ENCODE measurements at places on chromosomes 6 and 20.

GRCh38 chr6:109165392-109165974 is 70.2 kb downstream of the CEP57L1 start:
- no peak for DNase-seq

GRCh38 chr6:24620637-24621036 is 25.4 kb downstream of the KIAA0319 start:
- no peak for DNase-seq

DNA sequence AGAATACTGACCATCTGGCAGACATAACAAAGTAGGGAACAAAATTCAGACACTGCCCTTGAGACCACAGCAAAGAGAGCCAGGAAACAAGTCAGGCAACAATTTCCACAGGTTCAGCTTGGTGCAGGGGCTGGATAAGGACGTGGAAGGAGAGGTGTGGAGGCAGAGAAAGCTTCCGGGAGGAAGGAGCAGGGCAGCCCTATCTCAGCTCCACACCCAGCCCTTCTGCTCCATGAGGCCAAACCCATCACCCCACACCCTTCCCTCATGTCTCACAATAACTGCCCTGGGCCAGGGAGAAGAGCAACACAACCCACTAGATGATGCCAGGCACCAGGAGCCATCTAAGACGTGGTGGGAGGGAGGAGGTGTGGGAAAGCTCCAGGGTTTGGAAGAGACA is 5.8 kb downstream of the SNHG17 start:
- DNase-seq, result no peak

DNA sequence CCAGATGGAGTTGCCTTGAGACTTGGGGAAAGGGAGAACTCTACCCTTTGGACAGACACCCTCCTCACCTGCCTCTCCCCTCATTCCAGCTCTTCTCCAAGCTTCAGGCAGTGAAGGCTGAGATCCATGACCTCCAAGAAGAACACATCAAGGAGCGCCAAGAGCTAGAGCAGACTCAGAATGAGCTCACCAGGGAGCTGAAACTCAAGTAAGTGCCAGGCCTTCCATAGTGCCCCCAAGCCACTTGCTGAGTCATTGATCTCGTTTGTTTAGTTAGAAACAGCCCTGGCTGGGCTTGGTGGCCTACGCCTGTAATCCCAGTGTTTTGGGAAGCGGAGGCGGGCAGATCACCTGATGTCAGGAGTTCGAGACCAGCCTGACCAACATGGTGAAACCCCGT is 39.2 kb downstream of the KIF3B start:
- no peak for DNase-seq

- peak; percentile 17 for DNase-seq
Measured at GRCh38 chr20:35561268-35561667, 19.4 kb downstream of the ERGIC3 start.

GRCh38 chr6:313917-314316 is 21.6 kb downstream of the DUSP22 start:
- no peak for DNase-seq
